GM12864 (cell line): ENCODE measurements at places on chromosomes 6 and 20.

DNA sequence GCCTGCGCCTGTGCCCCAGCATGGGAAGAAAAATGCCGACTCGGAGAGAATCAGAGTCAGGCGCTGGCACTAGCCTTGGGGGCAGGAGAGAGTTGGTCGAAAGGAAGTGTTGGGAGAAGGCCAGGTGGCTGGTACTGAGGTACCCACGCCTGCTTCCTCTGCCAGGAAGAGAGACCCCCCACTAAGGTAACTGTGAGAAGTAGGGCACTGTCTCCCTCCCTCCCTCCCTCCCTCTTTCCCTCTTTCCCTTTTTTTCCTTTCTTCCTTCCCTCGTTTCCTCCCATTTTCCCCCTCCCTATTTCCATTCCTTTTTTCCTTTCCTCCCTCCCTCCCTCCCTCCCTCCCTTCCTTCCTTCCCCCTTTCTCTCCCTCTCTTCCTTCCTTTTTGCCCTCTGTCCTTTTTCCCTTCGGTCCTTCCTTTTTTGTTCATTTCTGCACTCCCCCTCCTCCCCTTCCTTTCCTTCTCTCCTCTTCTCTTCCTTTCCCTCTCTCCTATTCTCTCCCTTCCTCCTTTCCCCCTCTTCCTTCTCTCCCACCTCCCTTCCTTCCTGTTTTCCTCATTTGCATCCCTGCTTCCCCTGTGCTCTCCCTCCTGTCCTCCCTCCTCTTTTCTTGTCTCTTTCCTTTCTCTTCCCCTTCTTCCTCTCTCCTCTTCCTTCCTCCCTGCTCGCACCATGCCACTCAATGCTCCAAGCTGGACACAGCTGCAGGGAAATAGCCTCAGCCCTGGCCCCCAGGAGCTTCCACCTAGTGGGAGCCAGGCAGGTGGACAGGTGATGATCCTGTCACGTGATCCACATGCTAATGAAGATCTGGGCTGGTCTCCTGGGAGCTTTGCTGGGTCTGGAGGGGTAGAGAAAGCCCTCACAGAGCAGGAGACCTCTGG, 148.0 kb downstream of the DHX35 start:
- DNase-seq, result no peak

DNA sequence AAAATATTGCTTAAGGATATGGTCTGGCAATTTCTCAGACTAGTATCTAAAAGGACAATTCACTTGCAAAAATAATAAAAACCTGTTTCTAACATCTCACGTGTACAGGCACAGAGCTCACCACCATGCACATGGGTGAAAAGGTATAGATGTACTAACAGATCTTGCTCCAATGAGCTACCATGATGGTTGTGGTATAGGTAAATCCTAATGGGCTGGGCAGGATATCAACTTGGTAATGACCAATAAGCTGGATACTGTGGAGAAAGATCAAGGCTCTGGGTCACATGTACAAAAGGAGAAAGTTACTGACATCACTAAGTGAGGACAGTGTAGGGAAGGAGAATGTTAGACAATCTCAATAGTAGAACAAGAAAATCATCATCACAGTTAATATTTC, 111.0 kb upstream of the NUP153 start:
- DNase-seq, result no peak

DNA sequence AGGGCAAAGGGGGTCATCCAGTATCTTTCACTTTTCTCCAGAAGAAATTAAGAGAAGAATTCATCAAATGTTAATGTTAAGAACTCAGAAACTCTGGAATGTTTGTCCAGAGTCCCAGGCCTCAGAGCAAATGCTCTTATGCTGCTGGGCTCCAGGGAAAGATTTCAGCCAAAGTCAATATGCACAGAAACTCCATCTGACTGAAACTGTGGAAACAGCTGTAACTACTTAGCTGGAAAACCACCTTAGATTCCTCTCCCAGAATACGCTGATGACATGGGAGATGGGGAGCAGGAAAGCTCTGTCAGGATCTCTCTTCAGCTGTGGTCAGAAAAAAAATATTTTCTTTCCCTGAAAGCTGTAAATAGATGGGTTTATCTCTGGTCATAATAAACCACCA, 559.6 kb downstream of the RFPL4B start:
- DNase-seq, result no peak

- no peak for DNase-seq
Observed at GRCh38 chr6:170039156-170040114, 251.4 kb downstream of the DLL1 start.

DNA sequence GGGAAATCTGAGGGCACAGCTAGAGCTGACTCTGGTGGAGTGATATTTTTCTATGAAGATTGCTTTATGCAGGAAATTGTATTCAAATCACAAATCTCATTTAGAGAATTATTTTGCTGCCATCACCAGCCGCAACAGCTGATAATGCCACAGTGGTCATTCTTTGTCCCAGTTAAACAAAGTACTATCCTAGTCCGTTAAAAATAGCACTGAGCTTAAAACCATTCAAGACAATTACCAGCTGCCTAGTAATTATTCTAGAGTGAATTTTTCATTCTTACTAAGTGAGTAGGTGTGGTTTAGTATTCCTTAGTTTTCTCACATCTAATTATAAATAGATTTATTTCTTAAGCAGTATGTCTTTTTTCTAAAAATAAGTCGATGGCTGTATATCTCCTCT, 190.5 kb downstream of the SLC35F1 start:
- DNase-seq, result no peak

- DNase-seq, result no peak
Observed at GRCh38 chr6:161830866-161831616, 557.2 kb upstream of the AGPAT4 start.

DNA sequence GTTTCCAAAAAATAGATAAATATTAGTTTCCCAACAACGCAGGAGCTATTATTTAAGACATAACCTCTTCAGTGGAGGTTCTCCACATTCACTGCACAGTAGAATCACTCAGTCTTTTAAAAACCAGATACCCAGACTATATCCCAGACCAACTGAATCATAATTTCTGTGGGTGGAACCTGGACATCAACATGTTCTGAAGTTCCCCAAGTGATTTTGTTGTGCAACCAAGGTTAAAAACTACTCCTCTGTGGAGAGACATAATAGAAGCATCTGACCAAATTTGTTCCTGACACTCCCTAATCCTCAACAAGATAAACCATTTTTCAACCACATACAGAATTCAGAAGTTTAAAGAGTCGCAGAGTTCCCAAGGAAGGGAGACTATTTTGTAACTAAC, 42.3 kb downstream of the STK38 start:
- DNase-seq, result no peak

GRCh38 chr6:144804246-144804790, 519.2 kb downstream of the UTRN start:
- DNase-seq, result no peak

DNA sequence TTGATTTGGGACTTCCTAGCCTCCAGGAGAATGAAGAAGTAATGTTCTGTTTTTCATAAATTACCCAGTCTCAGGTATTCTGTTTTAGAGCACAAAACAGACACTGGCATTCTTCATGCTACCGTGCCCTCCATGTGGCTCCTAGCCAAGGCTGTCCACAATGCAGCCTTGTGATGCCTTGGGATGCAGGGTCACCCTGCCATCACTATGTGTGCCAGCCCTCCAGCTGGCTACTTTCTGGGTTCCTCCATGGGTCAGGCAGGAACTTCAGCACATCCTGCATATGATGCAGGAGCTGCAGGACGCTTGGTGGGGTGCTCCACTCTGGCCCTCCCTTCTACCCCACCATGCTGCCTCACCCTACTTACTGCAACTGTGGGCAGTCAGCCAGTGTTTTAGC, 38.0 kb upstream of the FAM50B start:
- DNase-seq, result no peak

DNA sequence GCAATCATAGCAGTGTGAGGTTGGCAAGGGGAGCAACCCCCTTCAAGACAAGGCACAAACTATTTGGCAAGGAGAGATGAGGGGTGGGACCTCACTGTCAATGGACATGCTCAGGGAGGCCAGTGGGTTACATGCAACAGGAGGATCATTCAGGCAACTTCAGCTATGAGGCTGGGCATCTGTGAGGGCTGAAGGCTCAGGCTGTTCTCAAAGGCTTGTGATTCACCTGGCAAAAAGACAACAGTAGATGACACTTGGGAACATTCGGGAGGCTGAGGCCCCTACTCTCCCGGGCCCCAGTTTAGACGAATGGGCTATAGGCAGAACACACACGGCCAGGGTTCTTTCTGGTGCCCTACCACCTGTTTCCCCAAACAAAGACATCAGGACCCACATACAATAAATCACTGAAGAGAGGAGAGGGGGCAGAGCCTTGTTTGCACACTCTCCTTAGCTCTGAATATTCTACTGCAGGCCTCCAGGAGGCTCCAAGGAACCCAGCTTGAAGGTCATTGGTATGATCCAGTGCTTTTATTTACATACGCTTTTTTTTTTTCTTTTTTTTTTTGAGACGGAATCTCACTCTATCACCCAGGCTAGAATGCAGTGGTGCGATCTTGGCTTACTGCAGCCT, 7.9 kb downstream of the TUBB start:
- no peak for DNase-seq

DNA sequence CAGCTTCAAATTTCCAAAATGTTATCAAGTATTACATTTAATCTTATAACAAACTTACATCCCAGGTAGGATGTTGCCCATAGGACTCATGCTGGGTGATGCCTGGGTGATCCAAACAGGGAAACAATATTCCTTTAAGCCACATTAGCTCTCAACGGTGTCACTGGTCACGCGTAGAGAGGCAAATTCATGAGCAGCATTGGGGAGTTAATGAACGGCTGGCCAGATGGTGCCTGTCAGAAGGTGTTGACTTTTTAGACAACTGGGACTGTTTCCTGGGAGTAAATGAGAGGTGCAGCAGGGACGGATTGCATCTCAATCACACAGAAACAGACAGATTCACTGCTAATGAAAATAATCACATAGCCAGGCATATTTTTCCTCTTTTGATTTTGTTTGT, 83.3 kb upstream of the ID4 start:
- DNase-seq, result no peak

DNA sequence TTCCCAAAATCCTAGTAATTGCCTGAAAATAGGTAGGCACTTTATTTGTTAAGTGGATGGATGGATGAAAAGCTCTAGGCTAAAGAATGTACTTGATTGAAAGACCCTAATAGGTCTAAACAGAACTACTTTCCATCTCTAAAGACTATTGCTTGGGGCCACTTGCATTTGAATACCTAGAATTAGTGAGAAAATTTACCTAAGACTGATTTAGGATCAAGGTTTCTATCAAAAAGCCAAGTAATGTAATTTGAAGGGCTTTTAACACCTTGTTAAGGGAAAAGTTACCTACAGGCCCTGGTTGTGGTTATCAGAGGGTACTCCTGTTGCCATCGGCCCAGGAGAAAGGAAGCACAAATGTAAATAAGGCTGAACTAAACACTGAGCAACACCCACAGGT, 580.7 kb downstream of the LMBRD1 start:
- DNase-seq, result no peak

GRCh38 chr20:1526896-1527295, 30.6 kb downstream of the SIRPD start:
- no peak for DNase-seq

- no peak for DNase-seq
Observed at GRCh38 chr6:111845441-111845871, 27.8 kb downstream of the FYN start.

GRCh38 chr6:129707028-129707427, 2.9 kb downstream of the ARHGAP18 start:
- DNase-seq, result no peak

DNA sequence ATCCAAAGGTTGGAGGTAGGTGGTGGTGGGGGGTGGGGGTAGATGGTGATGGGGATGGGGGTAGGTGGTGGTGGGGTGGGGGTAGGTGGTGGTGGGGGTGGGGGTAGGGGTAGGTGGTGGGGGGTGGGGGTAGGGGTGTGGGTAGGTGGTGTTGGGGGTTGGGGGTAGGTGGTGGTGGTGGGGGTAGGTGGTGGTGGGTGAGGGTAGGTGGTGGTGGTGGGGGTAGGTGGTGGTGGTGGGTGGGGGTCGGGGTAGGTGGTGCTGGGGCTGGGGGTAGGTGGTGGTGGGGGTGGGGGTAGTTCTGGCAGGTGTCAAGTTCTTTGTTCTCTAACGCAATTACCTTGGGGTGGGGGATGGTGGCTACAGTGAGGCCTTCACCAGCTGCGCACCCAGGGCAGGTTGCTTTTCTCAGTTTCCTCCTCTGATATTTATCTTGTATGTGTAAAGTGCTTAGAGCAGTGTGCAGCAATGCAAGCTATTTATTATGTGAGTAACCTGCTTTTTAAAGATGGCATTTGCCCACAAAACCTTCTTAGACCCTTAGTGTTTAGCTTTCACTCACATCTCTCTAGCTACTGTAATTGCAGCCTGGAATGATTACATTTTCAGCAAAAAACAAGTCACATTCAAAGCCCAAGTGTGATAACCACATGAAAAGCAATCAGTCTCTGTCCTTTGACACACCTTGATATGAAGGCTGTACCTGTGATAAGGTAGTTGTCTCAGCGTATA, 8.2 kb upstream of the CCDC167 start:
- no peak for DNase-seq
